Effector CD4-positive, alpha-beta T cell (primary cell): ENCODE measurements at places on chromosomes 11 and 22.
A peak's percentile ranks its signal among the peaks of the same experiment; 100 is the strongest.

- no peak for DNase-seq
Measured at GRCh38 chr11:132650969-132651720, 881.2 kb downstream of the OPCML start.

- DNase-seq: peak; percentile 83
Measured at GRCh38 chr11:64743591-64744543, at the start of gene RASGRP2. Gene RASGRP2, minus strand, starts transcription at chr11:64744142. Its CDS starts 1,276 bp downstream, at chr11:64742866.

DNA sequence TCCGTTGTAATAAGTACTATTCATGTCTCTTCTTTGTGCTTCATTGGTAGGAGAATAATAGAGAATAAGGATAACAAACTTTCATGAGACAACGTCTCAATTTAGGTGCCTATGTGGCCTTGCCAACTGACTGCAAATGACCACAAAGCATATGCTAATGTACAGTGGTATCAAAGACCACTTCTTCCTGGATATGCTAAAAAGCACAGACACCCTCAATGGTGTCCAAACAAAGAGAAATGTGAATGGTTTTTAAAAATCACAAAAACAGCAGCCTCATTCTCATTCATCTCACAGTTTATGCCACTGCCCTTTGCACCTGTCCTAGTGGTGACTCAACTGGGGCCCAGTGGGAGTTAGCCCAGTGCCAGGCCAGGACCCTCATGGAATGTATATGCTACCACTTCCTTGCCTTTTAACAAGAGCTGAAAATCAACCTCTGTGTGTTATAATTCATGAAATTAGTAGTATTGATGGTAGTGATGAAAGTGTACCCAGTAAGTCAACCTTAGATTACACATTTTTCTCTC lies 65.2 kb upstream of the MTMR2 start:
- no peak for DNase-seq

DNA sequence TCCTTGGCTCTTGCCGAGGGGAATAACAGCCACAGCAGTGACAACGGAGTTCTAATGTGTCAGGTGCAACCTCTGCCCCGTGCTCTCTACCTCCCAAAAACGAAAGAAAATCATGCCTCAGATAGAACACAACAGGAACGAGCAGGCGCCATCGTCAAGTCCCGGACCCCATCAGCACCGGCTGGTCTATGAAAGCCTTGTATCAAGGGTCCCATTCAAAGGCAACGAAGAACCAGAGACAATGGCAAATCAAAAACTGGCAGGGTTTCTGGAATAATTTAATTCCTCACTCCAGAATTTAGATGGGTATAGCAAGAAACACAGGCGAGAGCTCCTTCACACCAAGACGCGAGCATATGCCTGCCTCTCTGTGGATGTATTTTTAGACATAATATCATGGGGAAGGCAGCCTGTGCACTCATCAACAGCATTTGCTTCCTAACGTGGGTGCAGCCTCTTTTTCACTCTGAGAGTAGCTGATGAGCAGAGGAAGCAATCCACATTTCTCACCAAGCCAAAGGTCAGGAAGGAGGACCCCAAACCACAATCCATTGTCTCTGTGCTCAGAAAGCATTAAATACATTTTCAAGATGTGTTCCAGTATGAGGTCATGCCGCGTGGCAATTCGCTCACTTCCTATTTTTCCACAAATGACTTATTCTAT lies 193.4 kb upstream of the BLID start:
- no peak for DNase-seq

- DNase-seq: no peak
Measured at GRCh38 chr22:29937940-29938693, 55.1 kb downstream of the MTMR3 start.

GRCh38 chr22:46065691-46066454 lies 84.5 kb upstream of the PPARA start:
- DNase-seq: no peak

- no peak for DNase-seq
Measured at GRCh38 chr11:45180179-45180847, 33.9 kb downstream of the PRDM11 start.

GRCh38 chr11:2185324-2186085 lies 13.9 kb upstream of the TH start:
- DNase-seq: no peak

DNA sequence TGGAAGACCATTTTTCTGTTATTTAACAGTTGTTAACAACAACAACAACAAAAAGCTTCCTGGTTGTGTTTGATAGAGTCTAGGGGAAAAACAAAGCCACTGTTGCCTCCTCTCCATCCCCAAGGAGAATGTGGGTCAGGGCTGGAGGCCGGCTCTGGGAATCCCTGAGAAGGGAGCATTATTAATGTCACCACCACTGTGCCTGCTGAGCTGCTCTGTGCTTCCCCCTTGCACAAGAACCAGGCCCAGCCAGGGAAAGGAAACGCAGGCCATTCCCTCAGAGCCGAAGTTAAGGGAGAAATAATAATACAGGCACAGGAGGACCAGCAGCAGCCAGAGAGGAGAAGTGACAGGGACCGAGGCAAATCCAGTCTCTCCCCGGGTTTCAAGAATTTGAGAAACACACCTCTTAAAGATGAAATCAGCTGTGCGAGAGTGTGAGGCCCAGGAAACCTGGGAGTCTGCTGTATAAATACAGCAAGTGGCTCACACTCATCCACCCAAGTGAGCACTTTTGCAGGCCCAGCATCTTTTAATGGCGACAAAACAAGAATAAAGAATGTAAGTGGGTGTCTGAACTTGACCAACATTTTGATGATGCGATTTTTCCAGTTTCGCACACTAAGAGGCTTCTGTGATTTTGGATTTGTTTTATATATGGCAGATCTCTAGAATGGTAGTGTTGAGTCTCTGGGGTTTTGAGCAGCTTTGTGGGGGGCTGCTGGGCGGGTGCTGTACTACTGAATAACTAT lies 539.2 kb downstream of the NTM start:
- DNase-seq: no peak

- DNase-seq: no peak
Measured at GRCh38 chr11:113675003-113675561, 31.0 kb downstream of the TMPRSS5 start.

DNA sequence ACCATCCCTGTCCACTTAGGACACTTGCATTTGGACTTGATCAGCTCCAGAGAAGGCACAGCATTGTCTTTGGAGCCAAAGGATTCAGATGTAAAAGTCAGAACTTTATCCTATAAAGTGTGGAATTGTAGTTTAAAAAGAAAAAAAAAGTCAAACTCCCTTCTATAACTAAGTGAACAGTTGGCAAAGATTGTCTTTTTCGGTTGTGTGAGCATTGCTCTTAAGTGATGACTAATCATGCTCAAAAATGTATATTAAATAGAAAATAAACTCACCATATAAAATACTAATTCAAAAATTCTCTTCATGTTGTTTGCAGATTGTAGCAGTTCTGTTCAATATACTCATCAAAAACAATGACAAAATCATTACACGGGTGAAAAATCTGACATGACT lies 93.8 kb downstream of the ETS1 start:
- no peak for DNase-seq

GRCh38 chr11:129972611-129973010 lies 30.0 kb downstream of the PRDM10 start:
- no peak for DNase-seq

DNA sequence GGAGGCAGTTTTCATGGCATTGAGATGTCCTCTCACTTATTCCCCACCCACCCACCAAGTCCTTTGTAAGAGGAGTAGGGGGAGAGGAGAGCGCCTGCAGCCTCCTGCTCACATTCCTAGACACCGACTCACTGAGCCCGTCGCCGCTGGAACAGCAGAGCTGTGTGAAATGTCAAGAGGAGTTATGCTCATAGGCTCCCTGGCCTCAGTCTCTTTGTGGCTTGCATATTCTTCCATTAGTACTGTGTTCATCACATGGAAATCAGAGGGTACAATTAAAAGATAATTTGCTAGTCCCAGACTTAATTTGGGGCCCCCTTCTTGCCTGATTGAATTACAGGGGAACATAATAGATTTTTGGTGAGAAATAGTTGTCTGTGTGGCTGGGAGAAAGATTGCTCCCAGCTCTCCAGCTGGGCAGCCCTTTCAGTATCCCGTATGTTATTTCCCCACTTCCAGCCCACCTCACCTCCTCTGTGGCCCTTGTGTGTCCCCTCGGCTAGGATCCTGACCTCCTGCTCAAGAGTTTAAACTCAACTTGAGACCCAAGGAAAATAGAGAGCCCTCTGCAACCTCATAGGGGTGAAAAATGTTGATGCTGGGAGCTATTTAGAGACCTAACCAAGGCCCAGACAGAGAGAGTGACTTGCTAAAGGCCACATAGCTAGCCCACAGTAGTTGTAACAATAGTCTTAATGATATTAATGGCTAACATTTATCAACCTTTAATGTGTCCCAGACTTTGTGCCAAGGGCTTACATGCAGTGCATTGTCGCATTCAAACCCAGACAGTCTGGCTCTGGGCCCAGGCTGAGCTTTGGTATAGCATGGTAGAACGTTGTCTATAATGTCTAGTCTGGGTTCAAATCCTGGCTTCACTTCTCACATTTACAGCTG lies 32.2 kb downstream of the LIMK2 start:
- DNase-seq: no peak

- DNase-seq: no peak
Measured at GRCh38 chr11:124832571-124832970, 32.4 kb upstream of the MSANTD2 start.

DNA sequence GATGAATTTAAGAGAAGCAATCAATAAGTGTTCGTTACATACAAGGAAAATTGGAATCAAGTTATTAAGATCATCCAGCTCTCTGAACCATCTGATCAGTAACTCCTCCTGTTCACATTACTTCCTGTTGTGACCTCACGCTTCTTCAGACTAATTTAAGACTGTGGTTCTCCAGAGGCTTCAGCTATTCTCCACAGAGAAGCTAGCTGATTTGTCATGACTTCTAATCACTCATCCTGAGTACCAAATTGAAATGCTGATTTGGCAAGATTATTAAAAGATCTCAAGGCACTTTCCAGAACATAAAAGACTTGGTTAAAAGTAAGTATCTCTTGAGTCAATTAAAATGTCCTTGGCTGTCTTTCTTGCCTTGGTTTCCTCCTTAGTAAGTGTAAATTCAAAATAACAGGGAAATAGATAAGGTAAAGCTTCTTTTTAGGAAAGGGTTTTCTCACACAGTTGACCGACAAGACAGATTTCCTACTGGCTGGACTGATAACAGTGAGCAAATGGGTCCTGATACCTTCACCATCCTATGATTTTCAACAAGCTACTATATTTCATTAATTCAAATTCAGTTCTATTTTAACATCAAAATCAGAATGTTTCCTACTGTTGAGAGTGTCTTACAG lies 38.5 kb downstream of the GAB2 start:
- no peak for DNase-seq

GRCh38 chr11:122951211-122951610 lies 30.4 kb downstream of the BSX start:
- no peak for DNase-seq

GRCh38 chr22:28903080-28903479 lies 19.7 kb downstream of the ZNRF3 start:
- DNase-seq: no peak

DNA sequence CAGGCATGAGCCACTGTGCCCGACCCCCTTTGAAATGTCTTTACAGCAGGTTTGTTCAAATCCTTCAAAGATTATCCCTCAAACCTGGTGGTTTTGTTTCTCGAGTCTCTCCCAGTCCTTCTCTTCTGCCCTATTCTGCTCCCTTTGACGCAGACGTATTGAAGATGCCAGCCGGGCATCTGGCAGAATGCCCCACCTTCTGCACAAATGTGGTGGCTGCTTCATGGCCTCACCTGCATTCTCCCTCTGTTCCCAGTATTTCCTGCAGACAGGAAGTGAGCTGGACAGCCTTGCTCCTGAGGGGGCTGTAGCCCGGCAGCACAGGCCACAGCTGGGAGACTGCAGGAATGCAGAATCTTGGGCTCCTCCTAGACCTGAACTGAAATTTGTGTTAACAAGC lies 4.8 kb upstream of the NAP1L4 start:
- DNase-seq: no peak

DNA sequence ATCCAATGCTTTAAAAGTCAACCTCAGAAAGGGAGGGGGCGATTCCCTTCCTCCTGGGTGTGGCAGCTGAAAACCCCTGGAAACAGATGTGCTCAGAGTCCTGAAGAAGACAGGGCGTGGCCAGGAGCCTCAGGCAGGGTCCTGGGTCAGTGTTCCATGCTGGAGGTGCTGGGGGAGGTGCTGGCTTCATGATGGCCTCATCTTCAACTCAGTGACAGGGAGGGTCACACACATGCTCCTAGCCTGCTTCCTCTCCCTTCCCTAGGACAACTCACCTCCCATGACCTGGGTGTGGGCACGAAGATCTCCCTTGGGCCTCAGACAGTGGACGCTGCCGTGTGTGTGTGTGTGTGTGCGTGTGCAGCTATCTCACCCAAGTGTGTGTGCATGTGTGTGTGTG lies 245.6 kb upstream of the B3GAT1 start:
- DNase-seq: no peak

DNA sequence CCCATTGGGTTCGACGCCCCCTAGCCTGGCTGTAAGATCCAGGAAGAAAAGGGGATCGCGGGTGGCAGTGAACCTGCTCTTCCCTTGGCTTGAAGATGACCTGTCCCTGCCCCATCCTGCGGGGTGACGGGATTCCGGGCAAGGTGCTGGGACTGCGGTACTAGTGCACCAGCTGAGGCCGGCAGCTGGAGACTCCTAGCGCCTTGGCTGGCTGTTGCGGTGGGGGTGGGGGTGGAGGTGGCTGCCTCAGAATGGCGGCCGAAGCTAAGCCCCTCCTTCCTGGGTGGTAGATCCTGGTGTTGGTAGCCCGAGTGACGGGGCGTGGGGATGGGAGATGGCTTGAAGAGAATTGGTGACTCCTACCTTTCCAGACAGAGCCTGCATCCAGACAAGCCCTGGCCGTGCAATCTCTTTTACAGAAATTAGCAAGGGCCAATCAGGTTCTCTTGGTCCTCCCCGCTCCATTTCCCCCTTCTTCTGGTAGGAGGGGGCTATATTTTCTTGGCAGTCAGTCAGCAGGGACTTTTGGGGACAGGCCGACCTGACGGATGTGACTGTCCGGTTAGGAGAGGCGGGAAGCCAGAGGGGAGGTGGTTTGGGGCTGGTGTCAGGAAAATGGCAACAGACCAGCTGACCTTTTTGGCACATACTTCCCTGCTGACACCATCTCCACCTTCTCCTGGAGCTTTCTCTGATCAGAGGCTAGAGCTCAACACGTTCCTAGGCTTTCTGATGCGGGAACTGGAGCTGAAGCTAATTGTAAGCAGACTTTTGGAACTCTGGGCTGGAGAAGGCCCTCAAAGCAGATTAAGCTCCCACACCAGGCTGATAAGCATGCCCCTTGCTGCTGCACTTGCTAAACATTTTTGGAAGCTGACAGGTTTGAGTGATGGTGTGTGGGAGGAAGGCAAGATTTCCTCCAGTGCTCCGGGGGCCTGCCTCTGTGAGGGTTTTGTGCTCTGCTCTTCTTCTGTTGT lies 2.0 kb downstream of the NAV2 start:
- no peak for DNase-seq

DNA sequence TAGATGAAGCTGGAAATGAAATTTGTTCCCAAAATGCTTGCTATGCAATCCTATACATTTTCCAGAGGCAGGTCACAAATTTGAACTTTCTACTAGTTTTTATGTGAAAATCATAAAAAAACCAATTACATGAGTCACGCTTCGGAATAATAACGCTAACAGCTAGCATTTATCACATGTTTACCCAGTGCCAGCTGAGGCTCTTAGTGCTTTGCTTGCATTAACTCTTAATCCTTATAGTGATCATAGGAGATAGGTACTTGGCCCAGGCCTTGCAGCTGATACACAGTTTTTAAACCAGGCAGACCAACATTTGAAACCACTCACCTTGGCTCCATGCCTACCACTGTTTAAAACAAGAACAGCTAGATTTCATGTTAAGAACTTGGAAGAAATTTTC lies 131.8 kb upstream of the RAG2 start:
- DNase-seq: no peak
